ENCODE measurements at places on chromosomes 7 and 10.
A peak's percentile ranks its signal among the peaks of the same experiment; 100 is the strongest.

- DNase-seq = peak; percentile 74
These were observed 27.1 kb upstream of the SH3PXD2A start for GRCh38 chr10:103882285-103883007.

DNA sequence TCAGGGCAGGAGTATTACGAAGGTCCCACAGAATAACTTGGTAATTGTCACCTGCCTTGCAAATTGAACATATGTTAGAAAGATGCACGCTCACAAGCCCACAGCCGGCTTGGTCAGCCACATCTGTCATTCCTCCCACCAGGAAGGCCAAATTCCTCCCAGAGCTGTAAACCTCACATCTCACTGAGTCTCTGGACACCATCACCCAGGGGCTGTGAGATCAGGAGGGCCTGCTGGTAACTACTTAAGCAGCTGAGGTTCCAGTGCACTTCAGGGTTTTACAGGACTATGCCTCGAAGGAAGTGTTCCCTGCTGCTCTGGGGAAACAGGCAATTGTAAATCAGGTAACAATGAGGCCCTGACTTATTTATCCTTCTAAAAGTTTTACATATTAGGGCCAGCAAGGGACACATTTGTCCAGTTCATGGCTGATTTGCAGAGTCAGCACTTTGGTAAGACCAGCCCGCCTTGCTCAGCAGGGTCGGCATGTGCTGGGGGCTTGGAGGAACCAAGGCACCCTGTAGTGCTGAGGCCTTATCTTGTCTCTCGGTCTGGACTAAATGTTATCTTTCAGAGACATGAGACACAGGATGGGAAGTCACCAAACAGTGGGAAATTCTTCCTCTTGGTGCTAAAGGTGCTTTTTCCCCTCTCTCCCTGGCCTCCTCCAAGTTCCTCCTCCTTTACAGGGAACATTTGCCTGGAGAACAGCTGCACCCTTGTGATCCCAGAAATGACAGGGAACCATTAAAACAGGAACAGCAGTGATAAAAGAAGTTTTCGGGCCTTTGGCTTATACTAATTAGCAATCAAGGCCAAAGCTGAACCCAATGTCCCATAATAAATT lies 34.3 kb downstream of the PYROXD2 start:
- no peak for DNase-seq

- DNase-seq = no peak
These were observed 600.4 kb downstream of the KCNMA1 start for GRCh38 chr10:77036993-77037734.

GRCh38 chr10:100004805-100005510 lies 4.8 kb downstream of the DNMBP start:
- DNase-seq = no peak

- DNase-seq = no peak
These were observed 283 bp upstream of the TRDMT1 start for GRCh38 chr10:17201794-17202116.

DNA sequence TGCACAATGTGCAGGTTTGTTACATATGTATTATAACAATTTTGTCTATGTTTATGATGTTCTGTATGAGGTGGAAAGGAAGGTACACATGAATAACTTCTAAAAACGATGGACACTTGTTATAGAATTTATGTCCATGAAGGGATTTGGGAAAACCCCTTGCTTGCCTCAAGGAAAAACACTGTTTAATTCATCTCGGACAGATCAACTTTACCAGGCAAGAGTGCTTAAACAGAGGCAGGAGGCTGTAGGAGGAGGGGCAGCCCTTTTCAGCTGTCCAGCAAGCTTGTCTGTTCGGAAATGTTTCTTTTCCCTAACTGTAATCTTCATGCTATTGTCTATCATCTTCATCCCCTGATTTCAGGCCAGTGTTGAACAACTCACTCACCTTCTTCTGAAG lies 200.9 kb downstream of the CDC14C start:
- no peak for DNase-seq

- DNase-seq = no peak
These were observed 453.8 kb upstream of the ANKRD30A start for GRCh38 chr10:36671607-36672006.

- no peak for DNase-seq
These were observed 49.4 kb upstream of the MSRB2 start for GRCh38 chr10:23046027-23046426.

DNA sequence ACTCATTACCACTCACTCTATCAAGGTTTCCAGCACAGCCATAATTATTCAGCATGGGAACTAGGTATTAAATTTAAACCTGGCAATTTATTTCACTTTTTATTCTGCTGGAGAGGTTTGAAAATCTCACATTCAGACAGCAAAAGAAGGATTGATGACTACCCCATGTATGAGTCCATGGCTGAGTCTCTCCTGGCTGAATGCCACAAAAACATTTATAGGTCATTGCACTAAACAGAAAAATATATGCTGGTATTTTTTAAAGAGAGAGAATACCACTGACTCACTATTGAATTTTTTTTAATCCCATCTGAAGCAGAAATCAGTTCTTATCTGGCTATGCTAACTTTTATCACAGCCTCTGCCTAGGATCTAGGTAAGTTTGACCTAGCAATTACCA lies 336.3 kb downstream of the PPP1R3A start:
- DNase-seq = no peak

DNA sequence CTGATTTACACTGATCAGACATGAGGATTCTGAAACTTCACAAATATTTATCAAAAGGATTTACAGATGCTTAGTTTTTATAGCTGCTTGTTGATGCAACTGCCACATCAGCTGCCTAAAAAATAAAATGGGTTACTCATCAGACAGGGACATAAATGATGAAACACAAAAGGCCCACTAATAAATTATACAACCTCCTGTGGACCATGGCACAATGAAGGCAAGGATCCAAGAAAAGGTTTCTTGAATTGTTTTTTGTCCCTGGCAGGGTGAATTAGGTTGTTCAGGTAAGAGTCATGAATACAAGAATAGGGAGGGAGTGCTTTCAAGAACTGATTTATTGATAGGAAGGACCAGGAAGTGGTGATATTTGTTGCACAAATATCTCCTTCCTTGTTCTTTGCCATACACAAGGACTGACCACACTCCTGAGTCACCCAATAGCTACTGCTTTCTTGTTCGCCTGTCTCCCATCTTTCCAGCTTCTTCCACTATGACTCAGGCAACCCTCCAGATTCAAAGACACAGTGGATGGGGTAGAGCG lies 234.5 kb downstream of the AHR start:
- no peak for DNase-seq

DNA sequence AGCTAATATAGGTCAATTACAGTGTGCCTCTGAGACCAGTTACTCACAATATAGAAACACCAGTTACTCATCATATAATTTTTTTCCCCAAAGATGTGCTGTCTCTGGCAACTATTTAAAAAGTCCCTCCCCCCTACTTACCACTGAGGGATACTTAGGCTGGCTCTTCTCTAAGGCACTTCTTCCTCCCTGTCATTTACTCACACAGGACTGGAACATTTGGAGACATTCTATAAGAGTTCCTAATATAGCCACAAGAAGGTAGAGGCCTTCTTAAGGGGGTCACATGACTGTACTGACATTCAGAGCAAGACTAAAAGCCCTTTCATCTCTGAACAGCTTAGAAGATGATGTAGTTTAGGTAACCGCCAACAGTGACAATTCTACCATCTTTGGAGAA lies 44.4 kb upstream of the SLIT1 start:
- DNase-seq = no peak

DNA sequence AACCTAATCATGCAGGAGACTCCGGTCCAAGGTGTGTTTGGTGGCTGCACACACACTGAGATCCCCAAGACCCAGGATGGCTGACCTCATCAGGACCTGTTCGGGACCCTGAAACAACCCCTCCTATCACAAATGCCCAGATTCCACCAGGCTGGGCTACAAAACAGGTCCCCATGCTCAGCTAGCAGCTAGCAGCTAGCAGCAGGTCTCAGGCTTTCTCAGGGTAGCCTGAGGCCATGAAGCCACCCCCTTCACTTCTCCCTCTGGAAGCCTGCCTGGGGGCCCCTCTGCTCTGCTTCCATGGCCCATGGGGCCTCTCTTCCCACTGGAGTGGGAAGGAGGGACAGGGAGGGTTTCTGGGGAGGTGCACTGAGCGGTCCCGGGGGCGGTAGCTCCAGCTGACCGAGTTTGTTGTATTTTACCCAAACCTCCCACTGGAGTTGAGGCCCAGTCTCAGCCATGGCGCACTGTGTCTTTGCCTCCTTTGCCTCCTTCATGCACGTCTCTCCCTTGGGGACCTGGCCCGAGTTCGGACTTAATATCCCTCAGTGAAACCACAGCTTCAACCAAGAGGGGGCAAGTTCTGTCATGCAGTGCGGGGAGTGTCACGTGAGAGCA lies 95.1 kb upstream of the GPR26 start:
- DNase-seq = no peak

GRCh38 chr10:132833421-132834111 lies 47.6 kb upstream of the NKX6-2 start:
- peak; percentile 78 for DNase-seq

DNA sequence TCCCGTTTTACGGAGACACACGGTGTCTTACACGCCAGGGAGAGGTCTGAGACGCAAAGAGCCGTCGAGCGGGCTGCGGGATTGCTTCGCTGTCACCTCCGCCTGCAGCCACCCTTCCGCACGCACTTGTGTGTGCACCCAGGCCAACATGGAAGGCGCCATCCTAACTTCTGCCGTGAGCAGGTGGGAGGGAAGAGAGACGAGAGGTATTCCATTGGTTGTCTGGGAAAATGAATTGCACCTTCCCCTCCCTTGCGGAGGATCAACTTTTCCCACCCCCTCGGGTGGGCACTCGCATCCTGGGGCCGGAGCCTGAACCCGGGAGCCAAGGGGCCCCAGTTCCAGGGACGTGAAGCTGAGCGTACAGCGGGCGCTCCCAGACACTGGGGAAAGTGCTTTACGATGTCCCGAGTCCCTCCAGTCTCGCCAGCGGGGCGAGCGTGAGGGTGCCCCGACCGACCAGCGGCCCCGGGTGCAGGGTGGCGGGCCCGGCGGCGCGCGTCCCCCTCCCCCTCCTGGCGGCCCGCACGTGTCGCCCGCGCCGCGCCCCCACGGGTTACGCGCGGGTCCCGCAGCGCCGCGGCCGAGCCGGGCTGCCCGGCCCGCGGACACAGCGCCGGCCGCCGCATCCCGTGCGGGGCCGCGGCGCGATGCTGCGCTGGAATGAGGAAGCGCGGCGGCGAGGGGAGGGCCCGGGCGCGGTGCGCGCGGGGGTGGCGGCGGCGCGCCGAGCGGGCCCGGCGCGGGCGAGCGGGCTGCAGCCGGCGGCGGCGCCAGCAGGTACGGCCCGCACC lies 984 bp upstream of the IKZF1 start:
- DNase-seq = peak; percentile 76

GRCh38 chr7:35356495-35356894 lies 102.6 kb upstream of the TBX20 start:
- DNase-seq = no peak

- DNase-seq = no peak
These were observed 178.8 kb upstream of the BMPER start for GRCh38 chr7:33726582-33726981.

GRCh38 chr10:101222683-101223273 lies 6.5 kb downstream of the LBX1 start:
- no peak for DNase-seq

DNA sequence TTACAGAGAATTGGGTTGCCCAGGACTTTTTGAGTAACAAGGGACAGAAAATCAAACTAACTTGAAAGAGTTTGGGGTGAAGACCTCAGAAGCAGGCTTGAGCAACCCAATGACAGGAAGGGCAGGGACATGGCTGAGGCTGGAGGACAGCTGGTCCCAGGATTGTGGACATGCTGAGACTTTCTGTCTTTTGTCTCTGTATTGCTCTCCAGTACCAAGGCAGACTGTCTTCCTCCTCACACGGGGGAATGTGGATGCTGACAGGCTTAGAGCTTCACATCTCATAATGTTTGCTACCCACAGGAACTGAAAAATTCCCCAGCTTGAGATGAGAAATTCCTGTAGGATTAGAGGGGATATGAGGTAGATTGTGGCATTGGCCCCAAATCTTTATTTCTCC lies 229.6 kb downstream of the PHF14 start:
- no peak for DNase-seq

Measured in lower leg skin (tissue), 4 donors.